Lower lobe of right lung (tissue), 2 donors: ENCODE measurements at places on chromosomes 16 and 17. TPM values are rescaled to one million over a fixed set of nuclear protein-coding genes. Genes with fewer than 3 reads are reported as not detected.

DNA sequence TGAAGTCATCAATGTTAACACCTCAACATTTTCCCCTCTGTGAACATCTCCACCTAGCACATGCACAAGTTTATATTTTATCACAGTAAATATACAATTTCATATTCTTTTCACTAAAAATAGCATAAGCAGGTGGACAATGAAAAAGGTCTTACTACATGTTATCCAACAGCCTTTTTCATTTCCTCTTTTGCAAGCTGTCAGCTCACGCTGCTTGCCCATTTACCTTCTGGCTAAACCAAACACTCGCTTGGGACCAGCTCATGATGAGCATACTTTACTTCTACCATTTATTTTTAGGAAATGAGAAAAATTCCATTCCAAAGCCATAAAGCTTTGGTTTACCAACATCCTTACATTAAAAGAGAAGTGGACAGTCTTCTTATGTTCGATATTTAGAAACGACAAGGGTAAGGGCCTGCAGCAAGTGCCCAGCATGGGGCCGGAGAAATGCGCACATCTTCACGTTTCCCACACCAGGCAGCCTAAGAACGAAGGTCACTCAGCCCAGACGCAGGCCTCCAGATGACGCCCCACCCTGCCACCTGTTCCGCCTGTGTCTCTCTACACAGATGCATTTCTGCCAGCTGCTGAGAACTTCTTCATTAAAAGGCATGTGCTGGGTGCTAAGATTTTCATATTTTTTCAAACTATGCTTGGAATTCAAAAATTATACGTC is 13.9 kb downstream of the SNN start:
- H3K4me3 ChIP-seq: no peak overlapping the region
- peaks cover 100% of the 10 kb centered on the region for H3K36me3 ChIP-seq
- H3K27me3 ChIP-seq: no peaks in the 10 kb centered on the region
- no peak overlapping the region for H3K27ac ChIP-seq
- H3K4me1 ChIP-seq: peaks cover 44% of the 10 kb centered on the region

The FN3K gene
- total RNA-seq: 27.9 TPM

GRCh38 chr16:86642087-86642486 is 63.7 kb downstream of the FOXL1 start:
- no peak for DNase-seq
- H3K4me1 ChIP-seq: no peaks in the 10 kb centered on the region
- no peaks in the 10 kb centered on the region for H3K36me3 ChIP-seq
- peaks cover 7% of the 10 kb centered on the region for H3K27me3 ChIP-seq

The DHRS7C gene
- not detected for total RNA-seq

The PKMYT1 gene
- 4.0 TPM for total RNA-seq

DNA sequence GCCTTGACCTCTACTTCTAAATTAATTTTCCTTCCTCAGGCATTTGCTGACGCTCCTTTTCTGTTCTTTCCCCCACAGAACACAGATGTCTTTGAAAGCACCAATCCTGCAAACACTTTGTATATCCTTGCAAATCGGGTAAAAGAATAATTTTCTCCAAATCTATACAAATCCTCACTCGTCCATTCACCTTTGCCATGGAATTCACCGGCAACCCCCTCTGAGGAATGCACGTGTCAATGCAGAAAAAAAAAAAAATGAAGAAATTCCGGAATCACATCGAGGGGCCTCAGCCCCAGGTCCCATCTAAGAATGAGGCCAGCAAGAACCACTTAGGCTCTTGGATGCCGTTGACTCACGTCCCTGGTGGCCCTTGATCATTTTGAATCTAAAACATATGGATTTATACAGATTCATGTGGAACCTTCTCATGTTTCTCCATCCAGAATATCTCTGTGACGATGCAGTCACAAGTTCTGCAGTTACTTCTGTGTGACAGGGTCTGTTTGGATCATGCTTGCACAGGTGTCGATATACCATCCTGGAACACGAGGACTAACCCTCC is 136.9 kb downstream of the RBFOX3 start:
- H3K4me1 ChIP-seq: no peaks in the 10 kb centered on the region
- H3K27me3 ChIP-seq: peaks cover 34% of the 10 kb centered on the region
- H3K4me3 ChIP-seq: no peak overlapping the region
- H3K36me3 ChIP-seq: no peaks in the 10 kb centered on the region
- no peak overlapping the region for H3K27ac ChIP-seq
- no peak for DNase-seq

The KRT31 gene
- not detected for total RNA-seq

GRCh38 chr17:59764292-59764741 is 56.9 kb downstream of the VMP1 start:
- DNase-seq: no peak
- H3K4me3 ChIP-seq: no peak overlapping the region
- no peaks in the 10 kb centered on the region for H3K27me3 ChIP-seq
- peaks cover 37% of the 10 kb centered on the region for H3K4me1 ChIP-seq
- H3K27ac ChIP-seq: no peak overlapping the region

- peaks cover 8% of the 10 kb centered on the region for H3K4me1 ChIP-seq
- no peak for DNase-seq
- no peaks in the 10 kb centered on the region for H3K27me3 ChIP-seq
Measured at GRCh38 chr17:57493625-57494024, 237.3 kb downstream of the MSI2 start.

- DNase-seq: no peak
- no peaks in the 10 kb centered on the region for H3K27me3 ChIP-seq
- no peak overlapping the region for H3K4me3 ChIP-seq
- no peaks in the 10 kb centered on the region for H3K36me3 ChIP-seq
- no peaks in the 10 kb centered on the region for H3K4me1 ChIP-seq
Measured at GRCh38 chr16:83853834-83854233, 45.1 kb upstream of the MLYCD start.

DNA sequence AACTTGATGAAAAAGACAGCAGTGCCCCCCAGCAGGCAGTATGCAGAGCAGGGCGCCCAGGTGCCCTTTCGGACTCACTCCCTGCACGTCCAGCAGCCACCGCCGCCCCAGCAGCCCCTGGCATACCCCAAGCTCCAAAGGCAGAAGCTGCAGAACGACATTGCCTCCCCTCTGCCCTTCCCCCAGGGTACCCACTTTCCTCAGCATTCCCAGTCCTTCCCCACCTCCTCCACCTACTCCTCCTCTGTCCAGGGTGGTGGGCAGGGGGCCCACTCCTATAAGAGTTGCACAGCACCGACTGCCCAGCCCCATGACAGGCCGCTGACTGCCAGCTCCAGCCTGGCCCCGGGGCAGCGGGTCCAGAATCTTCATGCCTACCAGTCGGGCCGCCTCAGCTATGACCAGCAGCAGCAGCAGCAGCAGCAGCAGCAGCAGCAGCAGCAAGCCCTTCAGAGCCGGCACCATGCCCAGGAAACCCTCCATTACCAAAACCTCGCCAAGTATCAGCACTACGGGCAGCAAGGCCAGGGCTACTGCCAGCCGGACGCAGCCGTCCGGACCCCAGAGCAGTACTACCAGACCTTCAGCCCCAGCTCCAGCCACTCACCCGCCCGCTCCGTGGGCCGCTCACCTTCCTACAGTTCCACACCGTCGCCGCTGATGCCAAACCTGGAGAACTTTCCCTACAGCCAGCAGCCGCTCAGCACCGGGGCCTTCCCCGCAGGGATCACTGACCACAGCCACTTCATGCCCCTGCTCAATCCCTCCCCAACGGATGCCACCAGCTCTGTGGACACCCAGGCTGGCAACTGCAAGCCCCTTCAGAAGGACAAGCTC is 43.2 kb downstream of the SREBF1 start:
- peaks cover 52% of the 10 kb centered on the region for H3K36me3 ChIP-seq
- no peak for DNase-seq
- no peak overlapping the region for H3K4me3 ChIP-seq
- no peak overlapping the region for H3K27ac ChIP-seq
- peaks cover 21% of the 10 kb centered on the region for H3K4me1 ChIP-seq

DNA sequence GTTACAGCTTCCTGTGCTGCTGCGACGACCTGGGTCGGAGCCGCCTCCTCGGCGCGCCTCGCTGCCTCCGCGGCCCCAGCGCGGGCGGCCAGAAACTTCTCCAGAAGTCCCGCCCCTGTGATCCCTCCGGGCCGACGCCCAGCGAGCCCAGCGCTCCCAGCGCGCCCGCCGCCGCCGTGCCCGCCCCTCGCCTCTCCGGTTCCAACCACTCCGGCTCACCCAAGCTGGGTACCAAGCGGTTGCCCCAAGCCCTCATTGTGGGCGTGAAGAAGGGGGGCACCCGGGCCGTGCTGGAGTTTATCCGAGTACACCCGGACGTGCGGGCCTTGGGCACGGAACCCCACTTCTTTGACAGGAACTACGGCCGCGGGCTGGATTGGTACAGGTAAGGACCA is 746 bp downstream of the HS3ST2 start:
- H3K4me3 ChIP-seq: peak overlapping the region; percentile 46
- H3K36me3 ChIP-seq: no peaks in the 10 kb centered on the region
- H3K27ac ChIP-seq: no peak overlapping the region
- H3K27me3 ChIP-seq: peaks cover 52% of the 10 kb centered on the region
- peaks cover 4% of the 10 kb centered on the region for H3K4me1 ChIP-seq

- H3K27me3 ChIP-seq: peaks cover 41% of the 10 kb centered on the region
- H3K36me3 ChIP-seq: no peaks in the 10 kb centered on the region
- H3K27ac ChIP-seq: no peak overlapping the region
- DNase-seq: peak; percentile 60
- H3K4me3 ChIP-seq: peak overlapping the region; percentile 55
Measured at GRCh38 chr16:84367297-84367680, 1.0 kb upstream of the ATP2C2 start.

GRCh38 chr16:89357055-89357816 is 133.1 kb downstream of the ANKRD11 start:
- peak overlapping the region; percentile 31 for H3K27ac ChIP-seq
- H3K4me3 ChIP-seq: peak overlapping the region; percentile 9
- no peaks in the 10 kb centered on the region for H3K27me3 ChIP-seq
- peaks cover 6% of the 10 kb centered on the region for H3K36me3 ChIP-seq

GRCh38 chr16:88810166-88810911 is 1.4 kb downstream of the APRT start:
- H3K4me3 ChIP-seq: peak overlapping the region; percentile 94
- H3K36me3 ChIP-seq: peaks cover 14% of the 10 kb centered on the region
- peak overlapping the region; percentile 95 for H3K27ac ChIP-seq
- H3K27me3 ChIP-seq: no peaks in the 10 kb centered on the region

- no peak overlapping the region for H3K27ac ChIP-seq
- no peaks in the 10 kb centered on the region for H3K4me1 ChIP-seq
- DNase-seq: no peak
- H3K27me3 ChIP-seq: no peaks in the 10 kb centered on the region
- no peaks in the 10 kb centered on the region for H3K36me3 ChIP-seq
- H3K4me3 ChIP-seq: no peak overlapping the region
Measured at GRCh38 chr17:43671031-43671692, 9.4 kb upstream of the MEOX1 start.

The MYADML2 gene
- total RNA-seq: not detected

The CES5A gene
- not detected for total RNA-seq

The ACSM3 gene
- total RNA-seq: 25.2 TPM

- no peaks in the 10 kb centered on the region for H3K27me3 ChIP-seq
- no peak for DNase-seq
- peaks cover 16% of the 10 kb centered on the region for H3K4me1 ChIP-seq
- H3K27ac ChIP-seq: no peak overlapping the region
- H3K4me3 ChIP-seq: no peak overlapping the region
Measured at GRCh38 chr16:85079785-85080570, 32.3 kb downstream of the CIBAR2 start.

The LGALS9B gene
- not detected for total RNA-seq

DNA sequence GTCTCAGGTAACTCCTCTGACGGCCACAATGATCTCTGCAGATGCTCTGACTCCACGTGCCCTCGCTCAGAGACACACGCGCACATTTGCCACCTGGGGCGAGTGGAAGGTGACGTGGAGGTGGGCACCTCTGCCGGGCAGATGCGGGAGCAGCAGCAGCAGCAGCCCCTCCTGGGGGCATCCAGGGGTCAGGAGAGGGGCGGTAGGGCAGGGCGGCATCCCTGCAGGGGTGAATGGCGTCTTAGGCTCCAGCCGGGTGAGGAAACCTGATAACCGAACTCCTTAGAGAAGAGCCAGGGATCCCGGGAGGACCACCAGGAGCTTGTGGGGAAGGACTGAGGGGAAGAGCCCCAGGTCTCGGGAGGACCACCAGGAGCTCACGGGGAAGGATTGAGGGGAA is 34.6 kb upstream of the CDH15 start:
- no peak for DNase-seq
- no peaks in the 10 kb centered on the region for H3K27me3 ChIP-seq
- H3K27ac ChIP-seq: no peak overlapping the region
- no peak overlapping the region for H3K4me3 ChIP-seq

The METRNL gene
- total RNA-seq: 59.8 TPM

The PPP4C gene
- total RNA-seq: 68.9 TPM

- no peak overlapping the region for H3K27ac ChIP-seq
- H3K4me1 ChIP-seq: no peaks in the 10 kb centered on the region
- no peaks in the 10 kb centered on the region for H3K36me3 ChIP-seq
- H3K4me3 ChIP-seq: no peak overlapping the region
Measured at GRCh38 chr17:48825446-48826381, 5.1 kb upstream of the CALCOCO2 start.

GRCh38 chr17:80980397-80981061 is 11.1 kb upstream of the CHMP6 start:
- no peak overlapping the region for H3K4me3 ChIP-seq
- no peak for DNase-seq
- H3K36me3 ChIP-seq: no peaks in the 10 kb centered on the region
- no peak overlapping the region for H3K27ac ChIP-seq
- H3K27me3 ChIP-seq: peaks cover 20% of the 10 kb centered on the region
- peaks cover 9% of the 10 kb centered on the region for H3K4me1 ChIP-seq

The CCDC200 gene
- not detected for total RNA-seq

The MAP2K6 gene
- total RNA-seq: 6.3 TPM
